ENCODE measurements at places on chromosomes 5 and 9. TPM values are rescaled to one million over a fixed set of nuclear protein-coding genes. Genes with fewer than 3 reads are reported as not detected.

The FAM193B gene
- 95.8 TPM for total RNA-seq

The DCTN4 gene
- total RNA-seq = 35.4 TPM

GRCh38 chr5:98933445-98934072, 4.8 kb upstream of the CHD1 start:
- H3K4me3 ChIP-seq = peak overlapping the region; percentile 17
- H3K27ac ChIP-seq = peak overlapping the region; percentile 82
- H3K36me3 ChIP-seq = peaks cover 22% of the 10 kb centered on the region
- H3K27me3 ChIP-seq = no peaks in the 10 kb centered on the region
- H3K4me1 ChIP-seq = peaks cover 40% of the 10 kb centered on the region
- DNase-seq = peak; percentile 64

DNA sequence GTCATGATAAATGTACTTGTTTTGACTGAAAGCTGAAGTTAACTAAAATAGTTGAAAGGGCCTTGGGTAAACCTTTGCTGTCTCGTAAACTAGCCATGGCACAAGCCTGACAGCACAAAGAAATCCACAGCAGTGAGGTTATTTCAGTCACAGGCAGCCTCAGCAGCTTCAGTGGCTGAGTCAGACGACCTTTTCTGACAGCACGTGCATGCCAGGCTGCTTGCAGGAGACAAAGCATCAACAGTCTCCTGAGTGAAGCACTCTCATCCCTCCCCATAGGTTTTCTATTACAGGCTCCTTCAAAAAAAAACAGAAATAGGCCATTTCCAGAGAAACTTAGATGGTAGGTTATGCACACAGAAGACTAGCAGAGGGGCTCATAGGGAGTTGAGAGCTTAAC, 34.6 kb downstream of the OXCT1 start:
- no peak overlapping the region for H3K27ac ChIP-seq
- peaks cover 73% of the 10 kb centered on the region for H3K36me3 ChIP-seq
- no peak for DNase-seq
- no peaks in the 10 kb centered on the region for H3K27me3 ChIP-seq
- H3K4me1 ChIP-seq = peaks cover 30% of the 10 kb centered on the region

DNA sequence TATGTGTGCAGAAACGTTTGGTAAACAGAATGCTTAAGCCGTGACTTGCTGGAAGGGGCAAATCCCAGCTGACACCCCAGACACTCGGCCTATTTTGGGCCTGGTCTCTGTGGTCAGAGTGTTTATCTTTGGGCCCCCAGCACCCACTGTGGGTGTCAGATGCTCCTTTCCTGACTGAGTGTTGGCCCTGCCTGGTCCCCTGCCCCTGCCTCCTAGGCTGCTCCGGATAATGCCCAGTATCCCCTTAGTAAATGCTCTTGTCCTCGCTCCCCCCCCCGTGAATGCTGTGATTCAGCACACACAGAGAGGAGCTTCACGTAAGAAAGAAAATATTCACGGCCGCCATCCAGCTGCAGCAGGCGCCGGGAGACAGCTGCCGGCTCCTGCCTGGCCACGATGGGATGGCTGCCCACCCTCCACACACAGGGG, 11.3 kb upstream of the ANGPTL2 start:
- no peaks in the 10 kb centered on the region for H3K36me3 ChIP-seq
- H3K4me1 ChIP-seq = no peaks in the 10 kb centered on the region

DNA sequence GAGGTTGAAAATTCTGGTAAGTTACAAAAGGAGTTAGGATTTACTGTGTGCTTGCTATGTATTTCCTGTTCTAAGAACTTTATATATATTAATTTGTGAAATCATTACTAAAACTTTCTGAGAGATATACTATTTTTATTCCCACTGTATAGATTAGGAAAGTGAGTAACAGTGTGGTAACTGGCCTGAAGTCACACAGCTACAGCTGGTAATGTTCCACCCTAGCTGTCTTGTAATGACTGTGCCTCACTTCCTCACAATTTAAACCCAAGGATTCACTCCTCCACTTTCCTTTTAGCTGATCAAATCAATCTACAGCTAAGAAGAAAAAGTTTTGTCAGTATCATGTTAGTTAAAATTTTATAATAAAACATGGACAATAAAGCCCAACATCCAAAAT, 278.8 kb downstream of the GAS1 start:
- no peaks in the 10 kb centered on the region for H3K36me3 ChIP-seq
- no peak for DNase-seq
- H3K27ac ChIP-seq = no peak overlapping the region
- H3K4me1 ChIP-seq = peaks cover 5% of the 10 kb centered on the region
- H3K27me3 ChIP-seq = no peaks in the 10 kb centered on the region

GRCh38 chr9:26669701-26670670, 222.6 kb downstream of the CAAP1 start:
- H3K4me1 ChIP-seq = no peaks in the 10 kb centered on the region
- no peaks in the 10 kb centered on the region for H3K27me3 ChIP-seq
- no peak for DNase-seq
- no peak overlapping the region for H3K4me3 ChIP-seq
- no peak overlapping the region for H3K27ac ChIP-seq

DNA sequence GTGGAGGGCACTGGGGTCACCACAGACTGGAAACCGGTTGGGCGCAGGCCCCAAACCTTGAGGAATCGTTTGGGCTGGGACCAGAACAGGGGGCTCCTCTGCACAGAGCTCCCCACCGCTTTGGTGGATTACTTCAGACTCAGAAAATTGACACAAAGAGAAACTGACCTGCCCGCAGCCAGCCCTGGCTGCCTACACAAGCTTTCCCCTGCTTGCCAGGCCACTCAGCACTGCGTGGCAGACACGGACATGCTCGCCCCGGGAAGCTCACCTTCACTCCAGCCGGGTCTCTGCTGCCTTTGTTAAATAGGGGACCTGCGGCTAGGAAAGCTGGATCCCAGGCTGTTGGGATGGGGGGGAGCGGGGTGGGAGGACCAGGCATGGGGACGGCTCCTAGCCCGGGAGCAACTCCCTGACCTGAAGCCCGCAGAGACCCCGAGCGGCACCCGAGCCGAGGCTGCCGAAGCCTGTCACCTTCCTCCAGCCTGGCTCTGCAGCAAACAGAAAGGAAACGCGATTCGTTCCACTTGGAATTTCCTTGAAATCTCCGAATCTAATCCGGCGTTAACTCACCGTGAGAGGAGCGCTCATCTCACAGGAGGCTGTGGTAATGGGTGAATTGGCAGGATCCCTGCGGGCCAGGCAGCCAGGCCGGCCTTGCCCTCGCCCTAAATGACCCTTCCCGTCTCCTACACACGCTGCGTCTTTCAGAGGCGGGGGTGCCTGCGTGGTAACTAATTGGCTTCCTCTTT, 8.8 kb downstream of the PAX5 start:
- H3K4me3 ChIP-seq = peak overlapping the region; percentile 40
- no peak for DNase-seq
- H3K27me3 ChIP-seq = peaks cover 82% of the 10 kb centered on the region
- H3K27ac ChIP-seq = no peak overlapping the region
- no peaks in the 10 kb centered on the region for H3K36me3 ChIP-seq

- H3K4me3 ChIP-seq = no peak overlapping the region
- H3K4me1 ChIP-seq = no peaks in the 10 kb centered on the region
- no peak for DNase-seq
- H3K36me3 ChIP-seq = peaks cover 60% of the 10 kb centered on the region
Measured at GRCh38 chr5:170076739-170077138, 29.0 kb upstream of the FOXI1 start.

The KLHL3 gene
- total RNA-seq = 15.2 TPM

- H3K4me3 ChIP-seq = no peak overlapping the region
- H3K36me3 ChIP-seq = no peaks in the 10 kb centered on the region
- H3K27ac ChIP-seq = no peak overlapping the region
Measured at GRCh38 chr5:14168793-14169262, 25.7 kb downstream of the TRIO start.

The ALDH1A1 gene
- total RNA-seq = not detected

The SLC34A1 gene
- total RNA-seq = 2.0 TPM

- H3K27me3 ChIP-seq = no peaks in the 10 kb centered on the region
- no peaks in the 10 kb centered on the region for H3K36me3 ChIP-seq
- H3K4me1 ChIP-seq = no peaks in the 10 kb centered on the region
- DNase-seq = no peak
- H3K27ac ChIP-seq = no peak overlapping the region
- no peak overlapping the region for H3K4me3 ChIP-seq
Measured at GRCh38 chr5:28468166-28468565, 1429.8 kb upstream of the CDH9 start.

The SEMA6A gene
- not detected for total RNA-seq

DNA sequence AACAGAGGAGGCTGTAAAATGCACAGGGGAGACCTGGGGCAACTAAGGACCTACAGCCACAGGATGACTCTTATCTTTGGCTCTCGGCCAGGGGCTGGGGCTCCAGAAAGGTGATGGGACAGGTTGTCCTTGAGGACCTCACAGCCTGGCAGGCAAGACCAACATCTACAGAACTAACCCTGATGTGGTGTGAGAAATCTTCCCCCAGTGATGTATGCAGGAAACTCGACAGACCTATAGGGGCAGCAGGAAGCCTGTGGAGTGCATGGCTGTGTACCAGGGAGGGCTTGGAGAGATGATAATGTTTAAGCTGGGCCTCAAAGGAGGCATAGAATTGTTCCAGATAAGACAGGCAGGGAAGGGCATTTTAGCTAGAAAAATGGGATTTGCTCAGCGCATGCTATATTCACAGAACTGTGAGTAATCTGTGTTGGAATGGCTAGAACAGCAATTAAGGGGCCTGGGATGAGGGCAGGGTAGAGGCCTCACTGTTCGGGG, 68.5 kb upstream of the SLC25A51 start:
- DNase-seq = no peak
- H3K36me3 ChIP-seq = no peaks in the 10 kb centered on the region
- H3K4me1 ChIP-seq = no peaks in the 10 kb centered on the region
- no peak overlapping the region for H3K27ac ChIP-seq
- no peaks in the 10 kb centered on the region for H3K27me3 ChIP-seq

DNA sequence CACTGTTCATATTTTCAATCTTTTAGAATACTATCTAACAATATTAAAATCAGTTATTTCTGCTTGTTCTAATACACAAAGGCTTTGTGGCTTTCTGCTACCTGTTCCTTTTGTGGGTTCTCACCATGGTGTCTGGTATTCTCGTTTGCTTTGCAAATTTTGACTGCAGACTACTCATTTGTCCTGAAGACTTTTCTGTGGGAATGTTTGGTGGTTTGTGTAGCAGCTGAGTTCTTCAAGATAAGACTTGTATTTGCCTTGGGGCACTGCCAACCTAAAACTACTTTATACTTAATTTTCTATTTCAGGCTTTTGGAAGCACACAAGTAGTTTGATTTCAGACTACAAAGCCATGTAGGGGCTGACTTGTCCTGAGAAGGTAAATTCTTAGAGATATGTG, 11.1 kb downstream of the IL33 start:
- H3K27ac ChIP-seq = no peak overlapping the region
- H3K27me3 ChIP-seq = peaks cover 9% of the 10 kb centered on the region
- H3K36me3 ChIP-seq = no peaks in the 10 kb centered on the region
- DNase-seq = no peak
- no peak overlapping the region for H3K4me3 ChIP-seq
- H3K4me1 ChIP-seq = no peaks in the 10 kb centered on the region

DNA sequence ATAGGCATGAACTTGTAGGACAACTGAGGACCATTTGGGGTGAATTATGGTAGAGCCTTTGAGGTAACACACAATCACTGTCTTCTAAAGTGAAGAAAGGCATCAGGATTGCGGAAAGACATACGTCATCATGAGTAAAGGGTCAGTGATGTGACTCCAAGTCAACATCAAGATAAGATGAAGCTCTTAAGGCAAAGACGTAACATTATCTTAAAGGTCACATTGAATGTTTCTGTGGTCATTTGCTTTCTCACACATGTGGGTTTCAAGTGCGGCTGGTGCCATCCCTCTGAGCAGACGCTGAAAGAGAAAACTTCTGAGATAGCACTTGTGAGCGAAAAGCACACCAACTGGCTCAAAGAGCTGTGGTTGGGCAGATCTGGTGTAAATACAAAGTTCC, 63.3 kb upstream of the GRAMD2B start:
- no peaks in the 10 kb centered on the region for H3K36me3 ChIP-seq
- peaks cover 11% of the 10 kb centered on the region for H3K27me3 ChIP-seq
- H3K4me3 ChIP-seq = no peak overlapping the region
- peaks cover 24% of the 10 kb centered on the region for H3K4me1 ChIP-seq
- no peak for DNase-seq

The FOXD4L3 gene
- total RNA-seq = 0.29 TPM
